ENCODE measurements at places on chromosomes 3 and 15.

DNA sequence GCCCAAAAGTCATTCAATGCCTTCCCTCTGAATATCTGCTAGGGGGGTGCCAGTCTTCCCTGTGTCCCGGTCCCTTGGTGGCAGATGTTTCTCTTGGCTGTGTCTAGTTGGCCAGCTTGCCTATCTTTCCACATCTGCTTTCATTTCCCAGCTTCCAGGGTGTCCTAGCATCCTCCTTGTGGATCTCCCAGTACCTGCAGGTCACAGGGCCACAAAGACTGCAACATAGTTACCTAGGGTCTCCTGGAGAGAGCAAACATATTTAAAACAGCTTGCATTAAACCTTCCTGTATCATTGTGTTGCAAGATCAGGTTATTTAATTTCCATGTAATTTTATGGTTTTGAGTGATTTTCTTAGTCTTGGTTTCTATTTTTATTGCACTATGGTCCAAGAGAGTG, 400.1 kb downstream of the GRM7 start:
- DNase-seq = no peak

DNA sequence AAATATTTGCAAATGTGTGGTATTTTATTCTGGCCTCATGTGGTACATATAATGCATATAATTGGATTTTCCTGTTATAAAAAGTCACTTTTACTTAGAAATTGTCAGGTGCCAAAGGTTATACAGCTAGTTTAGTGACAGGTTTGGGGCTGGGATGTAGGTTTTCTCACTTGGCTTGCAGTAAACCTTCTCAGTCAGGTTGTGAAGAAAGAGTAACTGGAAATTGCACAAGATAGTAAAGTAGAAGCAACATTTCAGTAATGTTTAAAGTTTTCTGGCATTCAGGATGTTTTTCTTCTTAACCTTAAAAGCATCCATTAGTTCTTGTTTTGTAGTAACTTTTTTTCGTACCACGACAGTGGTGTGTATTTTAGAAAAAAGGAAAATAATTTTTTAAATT, 53.9 kb downstream of the MEF2A start:
- no peak for DNase-seq

DNA sequence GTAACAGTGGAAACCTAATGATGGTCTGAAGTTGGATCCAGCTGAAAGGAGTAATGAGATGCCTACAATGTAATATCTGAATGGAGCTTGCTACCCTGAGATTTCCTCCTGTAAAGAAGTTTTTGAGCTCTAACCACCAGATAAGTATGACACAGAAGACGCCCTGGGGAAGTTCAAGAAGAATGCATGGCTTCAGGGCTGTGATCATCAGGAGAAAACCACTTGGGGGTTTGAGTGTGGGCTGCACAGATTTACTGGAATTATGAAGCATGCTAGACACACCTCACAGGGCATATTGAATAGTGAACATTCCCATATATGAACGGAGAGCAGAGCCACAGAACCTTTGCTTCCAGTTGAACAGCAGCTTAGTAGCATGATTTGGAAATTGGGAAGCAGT, 10.6 kb upstream of the CCDC80 start:
- DNase-seq = peak; percentile 99

DNA sequence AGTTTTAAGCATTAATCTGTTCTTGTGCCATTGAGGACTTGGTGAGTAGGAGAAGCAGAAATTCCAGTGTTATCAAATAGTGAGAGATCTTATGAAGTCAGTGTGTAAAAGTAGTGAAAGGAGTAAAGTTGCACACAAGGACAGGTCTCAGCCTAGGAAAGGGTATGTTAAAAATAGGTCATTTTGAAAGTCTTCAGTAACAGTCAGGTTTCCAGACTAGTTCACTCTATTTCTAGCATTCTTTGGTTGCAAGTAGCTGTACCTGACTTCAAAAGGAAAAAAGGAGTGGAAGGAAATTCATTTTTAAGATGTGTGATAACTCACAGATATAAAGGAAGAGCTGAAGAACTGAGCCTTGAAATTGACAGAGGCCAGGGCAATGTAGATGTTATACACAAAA, 250.1 kb upstream of the SATB1 start:
- no peak for DNase-seq

DNA sequence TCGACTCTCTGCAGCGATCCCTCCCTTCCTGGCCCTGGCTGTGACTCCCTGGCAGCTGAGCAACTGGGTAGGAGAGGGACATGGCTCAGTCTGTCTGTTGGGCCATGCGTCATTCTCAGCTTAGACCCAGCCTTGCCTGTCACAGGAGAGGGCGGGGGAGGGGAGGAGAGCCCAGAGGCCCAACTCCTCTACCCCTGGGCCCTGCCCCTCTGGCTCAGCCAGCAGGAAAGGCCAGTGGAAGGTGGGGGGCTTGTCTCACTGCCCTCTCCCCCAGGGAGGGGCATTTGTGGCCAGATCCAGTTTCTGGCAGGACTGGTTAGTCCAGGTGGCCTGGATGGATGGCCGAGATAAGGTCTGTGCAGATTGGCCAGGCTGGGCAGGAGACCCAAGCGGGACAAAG, 31.6 kb downstream of the DNAJB8 start:
- DNase-seq = no peak

DNA sequence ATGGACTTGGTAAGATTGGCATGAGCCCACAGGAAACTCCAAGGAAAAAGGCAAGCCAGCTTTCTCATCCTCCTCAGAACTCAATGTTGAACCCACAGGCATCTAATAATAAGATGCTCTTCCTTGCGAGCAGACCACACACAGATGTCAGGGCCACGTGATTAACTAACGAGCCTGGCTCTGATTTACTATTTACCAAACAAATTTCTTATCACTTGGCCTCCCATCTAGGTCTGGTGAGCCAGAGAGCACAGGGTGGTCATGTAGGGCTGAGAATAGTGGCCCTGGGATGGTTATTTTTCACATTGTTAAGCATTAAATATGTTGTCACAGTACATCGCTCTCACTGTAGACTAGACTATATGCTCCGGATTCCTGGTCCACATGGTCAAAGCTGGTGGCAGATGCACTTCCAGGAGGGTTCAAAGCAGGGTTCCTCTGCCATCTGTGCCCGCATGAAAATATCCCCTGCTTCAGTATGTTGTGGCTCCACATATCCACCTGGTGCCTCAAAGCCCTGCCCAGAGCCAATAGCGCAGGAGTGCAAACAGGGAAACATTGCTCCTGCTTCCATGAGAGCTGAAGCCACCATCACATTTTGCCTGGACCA, 472.5 kb upstream of the WNT5A start:
- DNase-seq = no peak

DNA sequence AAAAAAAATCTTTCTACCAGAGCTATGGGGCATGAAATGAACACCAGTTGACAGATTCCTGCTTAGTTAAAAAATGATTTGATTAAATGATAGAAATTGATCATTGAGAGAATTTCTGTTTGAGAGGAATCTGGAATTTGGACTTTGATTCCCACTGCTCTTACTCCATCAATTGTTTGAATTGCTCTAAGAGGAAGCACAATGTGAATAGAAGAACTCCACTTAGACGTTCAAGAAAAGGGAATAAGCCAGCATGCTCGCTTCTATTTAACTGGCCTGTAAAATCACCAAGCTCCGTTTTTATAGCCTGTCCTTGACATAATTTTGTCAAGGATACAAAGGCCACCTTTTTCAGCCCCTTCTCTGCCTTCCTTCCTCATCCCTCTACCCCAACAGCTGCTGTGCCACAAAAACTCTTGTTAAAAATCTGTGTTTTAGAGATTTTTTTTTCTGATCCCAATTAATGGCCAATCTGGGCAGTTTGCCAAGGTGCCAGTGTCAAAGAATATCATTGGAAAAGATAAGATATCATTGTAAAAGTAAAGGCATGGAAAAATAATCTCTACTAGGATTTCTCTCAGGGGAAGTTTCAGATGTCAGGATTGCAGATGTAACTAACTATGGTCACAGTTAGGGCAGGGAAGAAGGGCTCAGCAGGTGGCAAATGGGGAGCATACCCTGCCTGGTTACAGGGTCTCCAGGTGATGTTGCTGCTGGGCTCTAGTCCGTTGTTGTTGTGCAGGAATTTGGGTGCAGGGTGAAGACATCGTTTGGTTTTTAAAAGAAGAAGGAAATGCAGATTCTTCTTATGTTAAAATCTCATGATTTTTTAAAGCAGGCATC, 301.8 kb upstream of the PDZRN3 start:
- DNase-seq = no peak

GRCh38 chr15:90547540-90547939, 17.8 kb downstream of the CRTC3 start:
- DNase-seq = no peak

DNA sequence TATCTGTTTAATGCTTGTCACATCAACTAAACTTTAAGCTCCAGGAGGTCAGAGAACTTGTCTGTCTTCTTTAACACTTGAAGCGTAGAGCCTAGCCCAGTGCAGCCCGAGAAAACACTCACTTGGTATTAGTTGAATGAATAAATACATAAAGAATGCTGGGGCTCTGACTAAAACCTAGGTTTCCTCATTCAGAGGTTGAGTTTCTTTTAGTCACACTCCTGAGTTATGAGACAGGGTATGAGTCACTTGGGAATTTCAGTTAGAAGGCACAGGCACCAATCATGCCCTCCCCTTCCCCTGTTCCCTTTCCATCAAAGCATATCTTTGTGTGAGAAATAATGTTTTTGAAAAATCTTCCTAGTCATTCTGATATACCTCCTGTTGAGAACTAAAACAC, 589.8 kb upstream of the DPPA4 start:
- peak; percentile 97 for DNase-seq

DNA sequence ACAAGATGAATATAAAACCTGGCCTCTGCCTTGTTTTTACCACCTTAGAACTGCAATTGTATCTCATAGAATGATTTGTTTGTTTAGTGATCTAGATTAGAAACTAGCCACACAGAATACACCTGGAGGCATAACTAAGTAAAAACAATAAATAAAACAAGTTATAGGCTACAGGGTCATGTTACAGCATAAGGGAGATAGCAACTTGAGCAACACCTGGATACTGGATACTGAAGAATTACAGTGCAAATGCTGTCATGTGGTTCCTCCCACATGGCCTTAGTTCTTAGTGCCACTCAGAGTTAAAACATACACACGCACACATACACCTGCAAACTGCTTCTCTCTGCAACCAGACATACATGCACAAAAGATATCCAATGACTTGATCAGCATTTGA, 563.4 kb upstream of the DPPA4 start:
- DNase-seq = no peak

GRCh38 chr15:96849271-96849900, 518.9 kb downstream of the NR2F2 start:
- no peak for DNase-seq

DNA sequence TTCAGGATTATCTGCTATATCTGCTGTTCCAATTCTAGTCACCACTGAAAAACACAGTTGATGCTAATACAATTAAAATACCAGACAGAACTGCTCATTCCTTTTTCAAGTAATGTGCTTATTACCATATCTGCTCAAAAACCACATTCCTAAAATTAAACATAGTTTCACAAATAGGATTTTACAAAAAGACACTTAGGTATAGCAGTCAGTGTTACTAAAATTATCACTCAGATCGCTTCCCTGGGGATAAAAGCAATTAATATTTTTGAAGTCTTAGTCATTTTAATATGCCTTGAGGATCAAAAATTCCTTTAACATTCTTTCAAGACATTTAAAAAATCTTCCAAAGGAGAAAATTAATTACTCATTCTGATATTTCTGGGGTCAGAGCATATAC, 71.5 kb downstream of the RAD18 start:
- peak; percentile 92 for DNase-seq

DNA sequence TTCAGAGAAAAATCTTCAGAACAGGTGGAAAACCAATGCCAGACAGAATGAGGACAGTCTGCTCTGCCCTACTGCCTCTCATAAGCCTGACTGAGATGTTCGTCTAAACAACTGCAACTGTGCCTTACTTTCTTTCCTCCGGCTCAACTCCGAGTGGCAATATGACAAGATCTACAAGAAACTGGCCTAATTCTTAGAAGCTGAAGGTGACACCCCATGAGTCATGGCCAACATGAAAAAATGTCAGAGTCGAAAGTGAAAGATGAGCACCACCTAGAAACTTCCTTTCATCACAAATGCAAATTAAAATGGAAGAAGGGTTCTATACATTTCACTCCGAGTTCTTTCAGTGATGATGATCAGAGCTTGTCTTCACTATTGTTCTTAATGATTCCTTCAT, 12.9 kb downstream of the PCYT1A start:
- DNase-seq = no peak

- DNase-seq = no peak
Measured at GRCh38 chr3:50708620-50709019, 33.9 kb downstream of the DOCK3 start.

DNA sequence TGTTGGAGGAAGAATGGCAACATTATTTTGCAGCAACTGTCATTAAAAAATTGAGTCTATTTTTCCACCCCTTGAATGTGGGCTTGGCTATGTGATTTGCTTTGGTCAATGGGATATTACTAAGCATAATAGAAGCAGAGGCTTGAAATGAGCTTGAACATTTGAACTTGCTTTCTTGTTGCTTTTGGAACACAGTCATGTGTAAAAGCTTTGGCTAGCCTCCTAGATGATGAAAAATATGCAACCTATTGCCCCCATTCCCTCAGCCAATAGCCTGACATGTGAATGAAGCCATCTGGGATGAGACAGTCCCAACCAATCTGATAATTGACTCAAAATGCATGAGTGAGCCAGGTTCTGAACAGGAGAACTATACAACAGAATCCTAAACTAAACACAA, 78.4 kb downstream of the PLSCR2 start:
- peak; percentile 88 for DNase-seq

DNA sequence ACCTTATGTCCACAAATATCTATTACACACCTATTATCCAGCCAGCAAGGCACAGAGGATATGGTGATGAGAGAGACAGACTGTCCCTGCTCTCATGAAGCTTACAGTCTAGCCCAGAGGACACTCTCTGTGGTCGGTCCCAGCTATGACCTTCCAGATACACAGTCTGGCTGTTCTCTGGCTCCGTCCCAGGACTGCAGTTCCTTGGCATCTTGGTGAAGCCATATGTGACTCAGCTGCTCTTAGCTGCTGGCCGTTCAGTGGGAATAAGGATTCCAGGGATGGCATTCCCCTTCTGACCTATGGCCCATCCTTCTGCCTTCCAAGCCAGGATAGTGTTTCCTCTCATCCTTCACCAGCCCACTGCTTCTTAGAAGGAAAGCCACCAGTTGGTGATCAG, 30.8 kb downstream of the MEX3B start:
- DNase-seq = peak; percentile 22

GRCh38 chr3:112020674-112021085, 13.9 kb upstream of the TMPRSS7 start:
- no peak for DNase-seq

GRCh38 chr15:31327669-31328427, 1.2 kb downstream of the KLF13 start:
- DNase-seq = peak; percentile 42

GRCh38 chr3:135159681-135160247, 364.7 kb downstream of the EPHB1 start:
- DNase-seq = no peak

DNA sequence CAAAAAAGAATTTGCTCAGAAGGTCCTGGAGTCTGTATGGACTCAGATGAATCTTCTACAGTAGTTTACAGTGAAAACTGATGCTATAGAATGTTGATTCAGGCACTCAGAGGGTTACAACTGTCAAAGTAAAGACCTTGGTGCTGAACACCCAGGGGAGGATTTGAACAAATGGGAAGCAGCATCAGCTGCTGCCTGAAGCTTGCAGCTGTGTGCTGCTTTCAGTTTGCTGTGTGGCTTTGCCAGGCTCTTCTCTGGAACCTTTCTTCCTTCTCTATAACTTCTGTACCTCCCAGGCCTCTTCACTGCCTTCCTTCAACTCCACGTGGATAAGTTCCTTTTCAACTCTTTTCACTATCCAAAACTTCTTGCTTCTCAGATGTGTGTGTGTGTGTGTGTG, 214.2 kb downstream of the GRM7 start:
- DNase-seq = no peak

- peak; percentile 40 for DNase-seq
Measured at GRCh38 chr3:33982269-33982798, 183.9 kb downstream of the PDCD6IP start.
